ENCODE measurements at places on chromosomes 5 and 9.

- DNase-seq = no peak
Measured at GRCh38 chr5:98775246-98776065, 2.0 kb downstream of the RGMB start.

DNA sequence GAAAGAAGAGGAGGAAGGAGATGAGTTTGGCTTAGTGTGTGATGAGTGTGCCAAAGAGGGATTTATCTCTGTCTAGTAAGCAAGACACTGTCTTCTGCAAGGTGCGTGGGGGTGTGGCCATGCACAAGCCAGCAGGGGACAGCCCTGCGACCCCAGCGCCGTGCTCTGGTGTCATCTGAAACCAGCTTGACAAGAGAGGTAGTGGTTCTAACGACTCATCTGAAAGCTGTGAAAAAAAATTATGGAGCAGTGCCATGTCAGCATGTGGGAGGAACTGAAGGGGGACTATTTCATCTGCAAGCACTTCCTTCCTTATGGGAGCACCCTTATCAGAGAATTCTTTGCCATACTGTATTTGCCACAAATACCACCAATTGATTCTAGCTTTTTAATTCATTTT is 398.6 kb downstream of the PSAT1 start:
- DNase-seq = no peak

GRCh38 chr9:70091572-70091971 is 47.9 kb downstream of the MAMDC2 start:
- DNase-seq = no peak

DNA sequence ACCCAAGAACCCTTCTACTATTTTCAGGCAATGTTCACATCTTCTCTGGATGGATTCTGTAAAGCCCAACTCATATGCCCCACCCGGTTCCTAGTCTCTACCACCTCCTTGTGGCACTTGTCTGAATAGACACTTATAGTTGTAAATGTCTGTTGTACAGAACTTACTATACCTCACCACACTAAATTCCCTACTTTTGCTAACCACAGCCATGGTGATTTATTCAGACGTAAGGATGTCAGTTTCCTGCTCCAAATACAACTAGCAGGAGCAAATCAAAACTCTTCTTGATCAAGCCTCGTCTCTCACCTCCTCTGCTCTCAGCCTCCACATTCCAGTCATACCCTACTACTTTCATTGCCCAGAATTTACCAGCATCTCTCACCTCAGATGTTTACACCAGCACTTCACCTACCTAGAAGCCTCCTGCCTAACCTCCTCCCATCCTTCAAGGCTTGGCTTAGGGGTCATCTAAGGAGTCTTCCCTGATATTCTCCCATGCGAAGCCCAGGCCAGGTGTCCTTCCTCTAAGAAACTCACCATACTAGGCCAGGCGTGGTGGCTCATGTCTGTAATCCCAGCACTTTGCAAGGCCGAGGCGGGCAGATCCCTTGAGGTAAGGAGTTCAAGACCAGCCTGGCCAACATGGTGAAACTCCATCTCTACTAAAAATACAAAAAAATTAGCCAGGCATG is 75.5 kb downstream of the MAPKAP1 start:
- no peak for DNase-seq

DNA sequence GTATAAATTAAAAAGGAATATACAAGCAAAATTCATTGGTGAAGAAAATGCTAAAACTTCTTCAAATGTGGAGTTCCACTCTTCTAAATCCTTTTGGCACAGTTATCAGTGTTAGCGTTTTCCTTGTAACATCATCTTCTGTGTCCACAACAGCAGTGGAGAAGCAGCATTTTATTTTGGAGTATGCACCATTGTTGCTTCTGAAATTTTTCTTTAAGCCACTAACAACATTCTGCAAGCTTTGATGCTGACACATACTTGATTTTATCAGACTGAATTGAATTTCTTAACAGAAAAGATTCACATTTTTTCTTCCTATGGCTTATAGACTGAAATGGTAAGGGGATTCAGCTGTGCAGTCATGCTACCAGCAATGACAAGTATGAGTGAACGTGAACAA is 60.8 kb upstream of the PTGER4 start:
- DNase-seq = no peak
